RWPE1 (cell line): ENCODE measurements at places on chromosomes 16 and 17.

GRCh38 chr17:46929413-46929812 lies 6.5 kb downstream of the GOSR2 start:
- DNase-seq: peak; percentile 60

DNA sequence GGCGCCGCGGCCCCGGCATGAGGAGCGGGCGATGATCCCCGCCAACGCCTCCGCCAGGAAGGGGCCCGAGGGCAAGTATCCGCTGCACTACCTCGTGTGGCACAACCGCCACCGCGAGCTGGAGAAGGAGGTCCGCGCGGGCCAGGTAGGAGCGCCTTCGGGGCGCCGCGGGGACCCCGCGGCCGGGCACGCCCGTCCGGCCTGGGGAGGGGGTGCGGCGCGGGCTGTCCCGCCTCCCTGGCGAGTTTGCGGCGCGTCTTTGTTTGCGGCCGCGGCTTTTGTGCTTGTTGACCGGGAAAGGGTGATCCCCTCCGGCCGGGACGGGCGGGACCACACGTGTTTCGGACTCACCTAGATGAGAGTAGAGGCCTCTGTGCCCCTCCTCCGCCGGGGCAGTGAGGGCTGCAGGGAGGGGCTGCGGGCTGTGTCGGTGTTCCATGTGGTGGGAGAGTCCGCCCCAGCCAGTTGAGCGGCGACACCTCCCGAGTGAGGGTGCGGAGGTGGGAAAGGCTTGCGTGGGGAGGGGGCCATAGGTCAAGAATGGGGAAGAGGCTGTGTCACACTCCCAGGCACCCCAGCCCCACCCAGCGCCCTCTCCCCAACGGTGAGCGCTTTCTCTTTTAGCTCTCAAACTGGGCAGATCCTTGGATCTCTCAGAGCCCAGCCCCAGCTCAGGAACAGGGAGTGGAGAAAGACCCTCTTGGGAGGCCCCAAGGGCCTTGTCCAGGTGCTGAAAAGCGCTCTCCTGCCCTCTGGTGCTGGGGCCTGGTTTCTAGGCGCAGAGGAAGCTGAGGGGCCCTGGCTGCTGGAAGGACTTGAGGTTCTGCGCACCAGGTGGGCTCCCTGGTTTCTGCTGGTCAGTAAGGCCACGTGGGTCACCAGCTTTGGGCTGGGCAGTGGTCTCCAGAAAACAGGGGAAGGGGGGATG lies 923 bp downstream of the ANKRD13B start:
- DNase-seq: peak; percentile 28

DNA sequence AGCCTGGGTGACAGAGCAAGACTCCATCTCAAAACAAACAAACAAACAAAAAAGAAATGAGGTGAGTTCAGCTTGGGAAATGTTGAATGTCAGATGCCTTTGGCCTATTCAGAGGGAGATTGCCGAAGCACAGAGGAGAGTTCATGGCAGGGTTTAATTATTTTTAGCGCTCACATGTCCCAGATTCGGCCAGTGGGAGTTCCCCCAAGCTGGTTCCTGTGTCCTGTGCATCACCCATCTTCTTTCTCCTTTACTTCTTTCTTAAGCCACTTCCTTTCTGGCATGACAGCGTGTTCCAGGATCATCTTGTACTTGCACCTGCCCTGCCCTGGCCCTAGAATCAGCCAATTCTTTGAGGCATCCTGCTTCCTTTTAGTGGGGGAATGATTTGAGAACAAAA lies 9.2 kb downstream of the MPV17L start:
- DNase-seq: no peak

DNA sequence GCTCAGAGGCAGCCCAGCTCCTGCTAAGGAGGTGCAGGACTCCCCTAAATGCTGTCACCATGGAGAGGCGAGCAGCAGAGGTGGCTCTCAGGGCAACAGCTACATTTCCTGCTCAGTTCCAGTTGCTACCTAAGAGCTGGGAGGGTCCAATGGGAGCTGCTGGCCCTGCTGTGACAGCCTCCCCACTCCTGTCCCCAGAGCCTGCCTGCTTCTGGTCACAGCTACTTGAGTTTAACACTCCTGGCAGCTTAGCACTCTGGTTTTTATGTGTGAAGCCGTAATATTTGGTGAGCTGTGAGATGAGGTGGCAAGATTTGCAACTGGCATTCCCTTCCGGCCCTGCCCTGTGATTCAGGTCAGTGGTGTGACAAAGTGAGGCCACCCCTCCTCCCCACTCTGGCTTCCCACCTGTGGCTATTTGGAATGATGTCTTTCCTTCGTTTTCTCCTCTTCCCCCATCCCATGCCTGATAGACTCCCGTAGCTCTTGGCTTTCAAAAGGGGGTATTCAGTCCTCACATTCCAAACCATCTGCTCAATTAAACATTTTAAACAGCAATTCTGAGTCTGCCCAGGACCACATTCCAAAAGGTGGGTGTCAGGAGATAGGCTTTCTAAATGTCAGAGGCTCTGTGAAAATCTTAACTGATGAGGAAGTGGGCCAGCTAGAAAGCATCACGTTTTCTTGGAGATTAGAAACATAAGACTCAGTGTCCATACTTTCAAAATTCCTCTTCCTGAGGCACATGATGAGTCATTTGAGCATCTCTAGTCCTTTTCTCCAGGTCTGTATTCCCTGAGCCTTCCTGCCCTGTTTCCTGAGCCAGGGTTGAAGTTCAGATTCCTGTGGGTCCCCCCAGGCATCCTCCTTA lies 42.6 kb upstream of the SKAP1 start:
- no peak for DNase-seq
